AG09309 (cell line): ENCODE measurements at places on chromosomes 5 and 9.

- DNase-seq, result peak; percentile 83
Observed at GRCh38 chr9:91255327-91255726, 106.4 kb downstream of the AUH start.

DNA sequence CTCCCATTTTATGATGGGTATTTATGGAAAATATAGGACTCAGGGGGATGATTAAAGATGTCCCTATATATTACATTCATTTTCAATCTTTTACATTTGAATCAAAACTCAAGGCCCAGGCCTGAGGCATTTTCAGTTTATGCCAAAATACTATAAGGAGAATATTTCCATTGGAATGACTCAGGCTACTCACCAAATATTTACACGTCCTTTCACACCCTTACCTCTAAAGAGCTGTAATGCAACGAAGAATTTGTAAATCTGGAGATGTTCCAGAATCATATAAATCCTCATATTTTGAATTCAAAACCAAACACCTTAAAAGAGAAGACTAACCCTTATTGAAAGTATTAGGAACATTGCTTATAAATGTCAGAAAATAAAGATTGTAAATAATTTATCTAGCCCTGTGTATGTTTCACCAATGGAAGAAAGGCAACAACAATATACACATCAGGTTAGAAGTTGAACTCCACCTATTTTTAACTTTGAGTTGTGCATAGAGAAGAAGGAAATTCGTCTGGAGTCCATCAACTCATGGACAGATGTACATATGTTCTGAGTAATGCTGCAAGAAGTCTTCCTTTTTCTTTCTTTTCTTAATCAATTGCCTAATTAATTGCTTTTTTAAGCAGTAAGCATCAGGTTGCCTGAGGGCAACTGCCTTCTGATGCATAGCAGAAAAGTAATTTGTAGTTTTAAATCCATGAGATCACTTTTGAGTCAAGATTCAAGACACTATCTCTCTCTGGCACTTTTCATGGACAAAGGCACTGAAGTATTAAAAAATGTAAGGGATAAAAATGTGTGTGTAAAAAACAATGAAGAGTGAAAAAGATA lies 579.3 kb upstream of the RGMB start:
- DNase-seq, result no peak

DNA sequence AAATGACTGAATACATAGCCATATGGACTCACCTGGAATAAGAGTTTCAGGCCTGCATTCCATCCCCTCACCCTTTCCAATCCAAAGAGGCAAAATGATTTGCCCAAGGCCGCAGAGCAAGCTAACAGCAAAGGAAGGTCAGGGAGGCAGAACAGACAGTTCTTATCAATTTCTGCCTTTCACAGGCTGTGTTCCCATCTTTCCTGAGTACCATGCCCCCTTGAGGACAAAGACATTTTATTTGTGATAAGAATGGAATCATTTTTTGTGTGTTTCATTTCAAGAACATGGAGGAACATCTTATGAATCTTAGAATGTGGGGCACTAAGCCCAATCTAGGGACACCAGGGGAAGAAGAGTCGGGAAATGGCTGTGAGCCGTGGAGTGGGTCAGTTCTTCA lies 13.9 kb downstream of the LHFPL2 start:
- no peak for DNase-seq

DNA sequence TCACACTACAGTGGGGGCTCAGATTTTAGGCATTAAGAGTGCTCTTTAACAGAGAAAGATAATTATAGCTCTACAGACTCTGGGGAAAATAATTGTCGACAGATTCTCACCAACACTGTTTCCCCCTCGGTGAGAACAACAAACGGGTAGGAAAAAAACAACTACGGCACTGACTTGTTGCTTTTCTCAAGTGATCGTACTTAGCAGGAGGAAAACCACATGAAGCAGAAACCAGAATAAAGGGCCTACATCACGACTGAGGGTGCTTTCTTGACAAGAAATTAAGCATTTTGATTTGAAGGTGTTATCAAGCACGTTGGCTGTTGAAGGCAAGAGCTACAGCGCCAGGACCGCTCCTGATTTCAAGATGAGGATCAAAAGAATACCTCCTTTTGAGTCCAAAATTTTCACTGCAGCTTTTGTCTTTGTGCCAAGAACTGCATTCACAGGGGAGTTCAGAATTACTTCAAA lies 27.2 kb upstream of the CER1 start:
- no peak for DNase-seq

DNA sequence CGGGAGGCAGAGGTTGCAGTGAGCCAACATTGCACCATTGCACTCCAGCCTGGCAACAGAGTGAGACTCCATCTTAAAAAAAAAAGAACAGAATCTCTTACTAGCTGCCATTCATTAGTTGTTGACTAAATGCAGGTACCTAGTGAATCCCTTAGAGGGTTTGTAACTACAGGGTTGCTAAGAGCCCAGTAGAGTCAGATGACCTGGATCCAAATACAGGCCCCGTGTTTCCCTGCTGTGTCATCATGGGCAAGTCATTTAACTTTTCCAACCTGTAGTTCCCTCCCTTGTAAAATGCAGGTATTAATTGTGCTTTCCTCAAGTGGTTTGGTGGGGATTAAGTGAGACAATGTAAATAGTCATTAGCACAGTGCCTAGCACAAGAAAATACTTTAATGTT lies 32.8 kb downstream of the PLAC8L1 start:
- no peak for DNase-seq

GRCh38 chr9:131111854-131112311 lies 13.5 kb upstream of the NUP214 start:
- no peak for DNase-seq

DNA sequence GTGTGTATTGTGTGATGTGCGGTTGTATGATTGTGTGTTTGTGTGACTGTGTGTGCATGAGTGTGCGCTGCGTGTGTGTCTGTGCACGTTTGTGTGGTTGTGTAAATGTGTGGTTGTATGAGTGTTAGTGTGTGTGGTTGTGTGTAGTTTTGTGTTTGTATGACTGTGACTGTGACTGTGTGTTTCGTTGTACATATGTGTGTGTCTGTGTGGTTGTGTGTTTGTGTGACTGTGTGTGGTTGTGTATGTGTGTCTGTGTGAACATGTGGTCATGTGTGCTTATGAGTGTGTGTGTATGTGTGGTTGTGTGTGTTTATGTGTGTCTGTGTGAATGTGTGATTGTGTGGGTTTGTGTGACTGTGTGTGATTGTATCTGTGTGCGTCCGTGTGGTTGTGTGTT lies 197.8 kb downstream of the TTLL11 start:
- DNase-seq, result no peak

DNA sequence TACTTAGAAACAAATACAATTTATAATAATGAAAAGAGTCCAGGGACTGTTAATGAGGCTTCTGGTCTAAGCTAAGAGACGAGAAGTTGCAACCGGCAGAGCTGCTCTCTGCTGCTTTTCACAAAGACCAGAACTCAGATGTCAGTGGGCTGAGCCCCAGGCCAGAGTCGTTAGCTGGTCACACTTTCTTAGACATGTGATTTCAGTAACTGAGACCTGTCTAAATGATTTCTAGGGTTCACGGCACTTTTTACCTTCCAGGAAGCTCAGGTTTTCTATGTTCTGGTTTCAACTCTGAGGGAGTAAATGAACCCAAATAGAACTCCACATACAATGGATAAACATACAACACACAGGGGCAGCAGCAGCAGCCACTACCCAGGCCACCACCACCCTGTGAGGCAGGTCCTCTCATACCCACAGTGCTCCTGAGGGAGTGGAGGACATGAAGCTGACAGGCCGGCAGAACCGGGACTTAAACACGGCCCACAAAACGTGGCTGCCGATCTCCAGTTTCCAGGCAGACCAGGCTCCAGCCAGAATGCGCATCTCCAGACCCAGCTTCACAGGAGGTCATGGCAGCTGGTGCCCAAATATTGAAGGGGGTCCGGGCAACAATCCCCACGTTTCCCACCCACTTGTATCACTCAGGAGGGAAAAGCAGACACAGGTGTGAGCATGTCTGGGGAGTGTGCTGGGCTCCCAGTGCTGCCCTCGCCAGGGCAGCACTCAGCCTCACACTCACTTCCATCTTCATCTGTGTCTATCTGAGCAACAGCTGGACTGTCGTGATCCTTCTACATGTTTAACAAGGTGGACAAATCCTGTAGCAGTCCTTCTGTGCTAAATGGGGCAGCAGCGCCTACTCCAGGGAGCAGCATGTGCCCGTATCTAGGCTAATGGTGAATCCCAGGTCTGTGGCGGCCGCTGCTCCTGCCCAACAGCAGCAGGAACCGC lies 38.8 kb downstream of the IARS1 start:
- no peak for DNase-seq

DNA sequence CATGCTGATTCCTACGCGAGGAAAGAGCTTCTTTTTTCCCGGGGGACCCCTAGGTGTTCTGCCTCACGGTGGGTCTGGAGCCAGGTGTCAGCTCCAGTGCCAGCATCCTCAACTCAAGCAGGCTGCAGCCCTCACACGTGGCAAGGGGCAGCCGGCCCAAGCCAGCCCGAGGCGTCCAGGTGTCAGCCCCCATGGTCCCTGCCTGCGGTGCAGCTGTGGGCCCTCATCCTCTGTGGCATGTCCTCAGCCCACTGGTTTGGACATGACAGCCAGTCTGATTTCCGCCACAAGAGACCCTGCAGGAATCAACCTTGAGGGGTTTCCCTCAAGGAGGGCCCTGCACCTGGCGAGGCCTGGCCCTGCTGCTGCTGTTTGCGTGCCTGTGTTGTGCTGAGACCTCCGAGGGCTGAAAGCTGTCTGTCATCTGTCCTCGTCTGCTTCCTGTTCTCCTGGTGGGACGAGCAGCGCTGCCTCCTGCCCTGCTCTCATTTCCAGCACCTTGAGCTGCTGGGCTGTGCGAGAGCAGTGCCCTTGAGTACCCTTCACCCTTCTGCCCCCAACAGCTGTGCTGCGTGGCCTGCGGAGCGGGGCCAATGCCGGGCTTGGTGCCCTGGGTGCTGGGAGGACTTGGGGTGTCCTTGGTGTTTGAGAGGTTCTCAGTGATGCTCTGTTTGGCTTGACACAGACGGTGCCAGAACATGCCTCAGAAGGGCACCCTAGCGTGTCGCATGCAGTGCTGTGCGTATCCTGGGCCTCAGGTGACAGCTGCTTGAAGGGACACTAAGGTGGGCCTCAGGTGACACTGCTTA lies 137.6 kb downstream of the CACNA1B start:
- no peak for DNase-seq

DNA sequence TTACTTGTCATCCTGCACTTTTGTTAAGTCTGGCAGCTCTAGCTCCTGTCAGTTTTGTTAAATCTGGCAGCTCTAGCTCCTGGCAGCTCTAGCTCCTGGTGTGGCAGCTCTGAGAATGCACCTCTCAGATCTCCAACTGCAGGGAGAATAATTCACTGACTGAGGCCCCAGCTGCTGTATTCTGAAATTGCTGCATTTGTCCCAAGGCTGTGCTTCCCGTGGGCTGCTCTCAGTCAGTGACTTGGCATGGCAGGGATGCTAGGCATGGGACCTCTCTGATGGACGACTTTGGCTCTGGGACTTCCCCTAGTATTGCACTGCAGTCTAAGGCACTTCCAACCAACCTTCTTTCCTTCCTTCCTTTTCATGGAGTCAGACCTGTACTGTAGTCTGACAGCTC lies 475.7 kb downstream of the CCDC171 start:
- DNase-seq, result no peak

DNA sequence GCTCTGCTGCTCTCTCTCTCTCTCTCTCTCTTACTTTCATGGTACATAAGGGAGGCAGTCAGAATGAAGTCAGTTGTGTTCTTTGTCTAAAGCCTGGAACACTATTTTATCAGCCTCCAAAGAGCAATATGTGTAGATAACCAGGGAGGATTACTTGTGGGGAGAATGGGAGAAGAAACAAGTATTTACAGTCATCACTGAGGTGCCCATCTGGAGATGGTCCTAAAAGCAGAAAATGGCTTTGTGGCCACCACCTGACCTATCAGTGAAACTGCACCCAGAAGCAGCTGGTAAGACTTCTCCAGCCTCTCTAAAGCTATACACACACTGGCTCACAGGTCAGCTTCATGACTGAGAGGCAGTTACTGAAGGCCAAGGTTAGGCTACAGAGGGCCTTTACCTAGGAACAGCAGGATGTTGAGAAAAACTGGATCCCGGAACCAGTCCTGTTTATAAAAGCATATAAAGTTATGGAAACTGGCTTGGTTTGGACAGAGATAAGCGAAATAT lies 75.1 kb downstream of the MRPS27 start:
- DNase-seq, result peak; percentile 52

DNA sequence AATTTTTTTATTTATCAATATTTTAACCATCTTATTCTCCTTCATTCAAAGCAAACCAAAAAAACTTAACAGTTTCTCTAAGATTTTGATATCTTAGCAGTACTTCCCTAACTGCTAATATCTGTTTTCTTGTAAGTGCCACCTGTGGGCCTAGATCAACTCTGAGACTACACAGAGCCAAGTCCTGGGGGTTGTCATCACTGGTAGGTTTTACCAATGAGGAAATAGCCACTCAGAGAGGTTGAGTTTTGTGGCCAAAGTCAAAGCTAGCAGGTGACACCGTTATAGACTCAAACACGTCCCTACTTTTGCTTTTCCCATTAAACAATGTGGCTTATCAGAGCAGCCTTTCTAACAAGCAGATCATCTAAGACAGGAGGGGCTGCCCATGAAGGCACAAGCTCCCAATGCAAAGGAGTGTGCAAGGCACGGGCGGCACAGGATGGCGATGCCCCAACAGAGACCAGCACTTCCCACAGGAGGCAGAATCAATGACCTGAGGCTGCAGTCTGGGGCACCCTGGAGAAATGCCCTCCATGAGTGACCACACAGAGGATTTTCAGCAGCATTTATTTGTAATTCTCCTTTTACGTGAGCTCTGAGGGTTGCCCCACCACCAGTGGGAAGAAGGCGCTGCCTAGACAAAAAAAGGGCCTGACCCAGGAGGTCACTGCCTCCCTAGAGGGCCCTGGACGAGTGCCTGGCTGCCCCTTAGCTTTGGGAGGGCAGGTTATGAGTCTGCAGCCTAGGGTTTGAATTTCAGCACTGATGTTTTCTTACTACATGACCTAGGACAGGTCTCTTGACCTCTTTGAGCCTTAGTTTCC lies 7.4 kb downstream of the TBC1D2 start:
- no peak for DNase-seq

DNA sequence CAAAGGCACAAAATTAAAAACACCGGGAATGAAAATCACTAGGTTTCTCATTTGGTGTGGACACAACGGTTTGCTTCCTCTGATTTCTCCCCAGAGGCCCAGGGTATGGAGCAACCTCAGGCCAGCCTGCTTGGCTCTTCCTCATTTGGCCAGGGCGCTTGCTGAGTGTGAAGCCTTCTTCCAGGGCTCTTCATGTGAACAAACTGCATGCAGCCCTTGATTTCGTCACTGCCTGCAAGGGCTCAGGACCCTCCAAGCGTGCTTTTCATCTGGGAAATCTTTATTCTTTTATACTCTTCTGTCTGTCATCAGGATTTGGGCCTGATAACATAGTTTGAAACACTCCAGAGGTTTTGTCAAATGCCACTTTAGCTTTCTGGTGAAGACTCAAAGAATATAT lies 122.6 kb upstream of the KLF4 start:
- no peak for DNase-seq

GRCh38 chr5:178113841-178114324 lies 551 bp downstream of the N4BP3 start:
- DNase-seq, result no peak

GRCh38 chr5:133685402-133686018 lies 73.2 kb upstream of the FSTL4 start:
- no peak for DNase-seq

GRCh38 chr9:89850153-89850552 lies 245.3 kb downstream of the GADD45G start:
- DNase-seq, result no peak
